ENCODE measurements at places on chromosomes 2 and 18.

- no peak for DNase-seq
Measured at GRCh38 chr2:1497122-1497611, 83.9 kb downstream of the TPO start.

GRCh38 chr2:231117922-231118613, 6.8 kb downstream of the HTR2B start:
- DNase-seq = no peak

GRCh38 chr2:74441690-74442482, at the start of gene RTKN:
TSS of gene RTKN (minus strand) at chr2:74441937. CDS start at chr2:74441816, 121 bp downstream.
- no peak for DNase-seq

DNA sequence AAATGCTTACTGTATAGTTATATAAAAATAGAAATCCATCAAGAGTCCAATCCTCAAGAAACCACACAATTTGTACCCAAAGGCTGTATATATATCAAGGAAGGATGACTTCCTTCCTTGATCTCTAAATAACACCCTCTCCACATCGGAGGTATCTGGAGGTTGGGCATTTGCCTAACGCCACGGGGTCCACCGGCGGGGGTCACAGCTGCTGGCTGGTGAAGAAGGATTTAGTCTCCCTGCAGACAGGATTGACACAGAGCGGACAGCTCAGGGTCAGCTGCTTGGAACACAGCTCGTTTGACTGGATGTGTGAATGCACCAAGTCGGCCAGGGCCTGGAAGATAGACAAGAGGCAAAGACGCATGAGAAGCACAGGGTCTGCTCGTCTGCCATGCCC, 36.0 kb downstream of the FECH start:
- no peak for DNase-seq

DNA sequence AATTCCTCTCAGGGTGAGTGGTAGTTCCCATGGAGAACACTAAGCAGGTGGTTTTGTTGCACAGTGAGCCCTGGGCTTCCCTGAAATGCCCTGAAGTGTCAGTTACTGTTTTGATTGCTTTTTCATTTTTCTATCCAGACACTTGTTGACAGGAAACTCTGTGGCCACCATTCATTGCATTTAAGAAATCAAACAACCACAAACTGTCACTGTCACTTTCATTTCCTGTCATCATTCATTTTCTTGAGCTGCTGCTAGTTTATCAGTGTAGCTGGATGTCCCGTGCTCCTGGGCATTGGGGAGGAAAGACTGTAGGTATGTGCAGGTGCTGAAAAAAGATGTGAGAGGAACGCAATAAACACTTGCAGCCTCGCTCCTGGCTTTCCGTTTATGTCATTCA, 891.6 kb upstream of the ZEB2 start:
- DNase-seq = no peak

DNA sequence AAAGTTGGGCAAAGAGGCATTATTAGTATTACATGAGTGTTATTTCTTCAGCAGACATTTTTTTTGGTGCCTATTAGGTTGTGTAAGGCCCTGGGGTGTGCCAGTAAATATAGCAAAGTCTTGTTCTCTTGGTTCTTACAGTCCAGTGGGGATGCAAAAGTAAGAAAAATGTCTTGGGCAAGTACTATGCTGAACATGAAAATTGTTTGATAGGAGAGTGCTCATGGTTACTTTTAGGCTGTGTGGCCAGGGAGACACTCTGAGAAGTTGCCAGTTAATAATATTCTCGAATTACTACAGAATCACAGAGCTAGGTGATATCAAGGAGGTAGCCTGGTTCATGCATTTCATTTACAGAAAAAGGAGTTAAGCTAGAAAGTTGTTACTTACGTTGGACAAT, 1.9 kb downstream of the AGFG1 start:
- no peak for DNase-seq

DNA sequence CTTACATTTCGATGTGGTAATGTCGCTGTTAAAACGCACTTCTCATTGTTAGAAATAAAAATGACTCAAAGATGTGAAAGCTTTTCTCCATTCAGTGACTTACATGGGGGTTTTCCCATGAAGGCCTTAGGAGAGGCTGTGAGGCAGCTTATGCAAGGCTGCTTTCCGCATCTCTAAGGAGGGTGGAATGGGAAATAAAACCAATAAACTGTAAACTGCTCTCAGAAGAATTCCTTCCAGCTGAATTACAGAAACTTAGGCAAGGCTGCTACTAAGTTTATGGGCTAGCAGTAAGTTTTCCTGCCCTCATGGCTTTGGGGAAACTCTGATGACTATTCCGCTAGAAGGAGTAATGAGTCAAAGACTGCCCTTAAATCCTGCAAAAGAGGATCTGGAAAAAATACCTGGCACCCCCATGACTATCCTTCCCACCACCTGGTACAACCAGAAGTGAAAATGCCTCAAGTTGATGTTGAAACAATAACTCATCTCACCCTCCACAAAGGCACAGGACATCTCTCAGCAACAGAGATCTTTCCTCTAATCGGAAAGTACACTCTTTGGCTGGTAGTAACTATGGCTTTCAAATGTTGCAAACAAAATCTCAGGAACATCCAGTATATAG, 97.7 kb upstream of the SMAD7 start:
- no peak for DNase-seq

- no peak for DNase-seq
Measured at GRCh38 chr2:241708879-241709278, 7.0 kb downstream of the ING5 start.

- no peak for DNase-seq
Measured at GRCh38 chr2:241053576-241054251, 48.4 kb downstream of the MTERF4 start.

GRCh38 chr2:74779587-74780135, 54.3 kb upstream of the HK2 start:
- no peak for DNase-seq

- DNase-seq = no peak
Measured at GRCh38 chr2:141125432-141125831, 1005.4 kb downstream of the LRP1B start.

DNA sequence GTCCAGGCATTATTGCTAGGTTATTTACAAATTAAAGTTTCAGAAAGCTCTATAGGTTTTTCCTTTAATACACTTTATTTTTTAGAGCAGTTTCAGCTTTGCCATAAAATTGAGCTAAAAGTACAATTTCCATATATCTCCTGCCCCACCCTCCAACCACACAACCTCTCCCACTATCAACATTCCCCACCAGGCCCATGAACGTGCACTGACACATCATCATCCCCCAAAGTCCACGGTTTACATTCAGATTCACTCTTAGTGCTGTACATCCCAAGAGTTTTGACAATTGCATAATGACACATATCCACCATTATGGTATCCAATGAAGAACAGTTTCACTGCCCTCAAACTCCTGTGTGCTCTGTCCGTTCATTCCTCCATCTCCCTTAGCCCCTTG, 139.4 kb downstream of the NBAS start:
- DNase-seq = no peak

- DNase-seq = no peak
Measured at GRCh38 chr18:48547531-48547981, 8.7 kb downstream of the CTIF start.

DNA sequence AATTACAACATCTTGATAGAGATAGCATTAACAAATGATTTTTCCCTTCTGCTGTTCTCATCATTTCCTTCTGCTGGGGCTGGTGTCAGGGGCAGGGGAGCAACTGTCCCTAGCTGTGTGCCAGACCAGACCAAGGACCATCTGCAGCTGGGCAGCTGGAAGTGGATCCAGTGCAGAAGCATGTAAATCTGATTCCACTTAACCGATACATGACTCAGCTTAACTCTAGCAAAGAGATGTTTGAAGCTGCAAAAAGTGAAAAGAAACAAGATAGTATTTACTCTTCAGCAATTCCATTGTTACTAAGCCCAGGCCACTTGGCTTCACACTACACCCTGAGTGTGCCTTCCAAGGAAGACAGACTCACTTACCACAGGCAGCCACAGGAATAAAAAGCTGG, 151.1 kb downstream of the GALNT1 start:
- DNase-seq = no peak

DNA sequence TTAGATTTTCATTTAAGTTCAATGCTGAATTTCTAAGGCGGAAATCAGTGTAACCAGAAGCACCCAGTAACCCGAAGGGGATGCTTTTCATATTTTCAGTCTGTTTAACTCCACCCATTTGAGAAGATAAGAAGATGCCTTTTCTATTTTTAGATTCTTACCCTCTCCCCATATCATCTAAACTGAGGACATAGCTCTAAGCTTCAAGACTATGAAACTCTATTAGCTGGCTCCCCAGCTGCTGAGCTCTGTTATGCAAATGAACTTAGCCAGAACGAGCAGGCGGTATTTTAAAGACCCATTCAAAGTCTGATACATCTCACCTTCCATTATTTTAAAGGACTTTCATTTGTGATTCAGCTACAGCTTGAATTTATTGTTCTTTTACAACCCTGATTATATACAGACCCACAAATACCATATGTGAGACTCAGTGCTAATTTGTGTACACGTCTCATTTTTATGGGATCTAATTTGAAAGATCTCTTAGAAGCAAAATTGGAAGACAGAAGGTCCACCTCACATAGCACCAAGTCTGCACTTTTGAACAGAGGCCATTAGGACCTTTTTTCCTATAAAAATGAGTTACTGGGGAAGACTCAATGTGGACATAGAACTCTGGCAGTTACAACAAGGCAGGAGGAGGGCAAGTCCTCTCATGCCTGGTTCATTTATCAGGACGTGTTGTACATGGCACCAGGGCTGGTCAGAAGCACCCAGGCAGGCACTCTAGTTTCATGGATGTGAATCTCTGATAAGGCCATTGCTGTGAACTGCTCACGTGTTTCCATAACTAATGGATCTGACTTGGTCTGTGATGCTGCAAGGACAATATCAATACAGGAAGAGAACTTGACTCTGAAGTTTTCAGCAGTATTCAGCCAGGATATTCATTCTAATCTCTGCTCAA, 16.3 kb downstream of the CDC42EP3 start:
- no peak for DNase-seq

- no peak for DNase-seq
Measured at GRCh38 chr18:8757396-8757997, 52.1 kb downstream of the MTCL1 start.

DNA sequence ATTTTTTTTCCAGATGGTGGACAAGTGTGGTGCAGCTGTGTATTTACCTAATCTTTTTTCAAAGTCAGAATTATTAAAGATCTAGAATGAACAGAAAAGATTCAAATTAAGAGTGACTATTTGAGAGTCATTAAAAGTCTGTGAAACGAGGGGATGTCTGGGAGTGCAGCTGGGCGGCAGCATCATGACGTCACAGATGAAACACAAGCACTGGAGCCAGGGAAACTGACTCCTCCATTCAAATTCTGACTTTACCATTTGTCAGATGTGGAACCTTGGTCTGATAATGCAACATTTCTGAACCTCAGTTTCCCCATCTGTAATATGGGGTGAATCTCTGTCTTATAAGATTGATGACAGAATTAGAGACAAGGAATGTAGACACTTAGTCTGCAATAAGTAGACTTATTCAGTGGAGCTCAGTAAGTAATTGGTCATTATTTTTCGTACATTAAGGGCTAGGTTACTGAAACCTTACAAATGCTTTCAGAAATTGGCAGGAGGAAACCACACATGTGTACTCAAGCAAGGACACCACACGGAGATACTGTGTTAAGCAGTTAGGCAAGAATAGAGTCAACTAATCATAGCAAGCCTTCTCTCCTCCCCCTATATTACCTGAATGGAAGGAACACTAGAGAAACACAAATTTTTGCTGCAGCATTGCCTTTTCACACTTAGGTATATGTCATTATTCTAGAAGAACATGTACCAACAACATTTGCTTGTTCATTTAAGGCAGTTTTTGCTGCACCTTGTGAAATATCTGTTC, 27.8 kb upstream of the CXXC1 start:
- DNase-seq = no peak

DNA sequence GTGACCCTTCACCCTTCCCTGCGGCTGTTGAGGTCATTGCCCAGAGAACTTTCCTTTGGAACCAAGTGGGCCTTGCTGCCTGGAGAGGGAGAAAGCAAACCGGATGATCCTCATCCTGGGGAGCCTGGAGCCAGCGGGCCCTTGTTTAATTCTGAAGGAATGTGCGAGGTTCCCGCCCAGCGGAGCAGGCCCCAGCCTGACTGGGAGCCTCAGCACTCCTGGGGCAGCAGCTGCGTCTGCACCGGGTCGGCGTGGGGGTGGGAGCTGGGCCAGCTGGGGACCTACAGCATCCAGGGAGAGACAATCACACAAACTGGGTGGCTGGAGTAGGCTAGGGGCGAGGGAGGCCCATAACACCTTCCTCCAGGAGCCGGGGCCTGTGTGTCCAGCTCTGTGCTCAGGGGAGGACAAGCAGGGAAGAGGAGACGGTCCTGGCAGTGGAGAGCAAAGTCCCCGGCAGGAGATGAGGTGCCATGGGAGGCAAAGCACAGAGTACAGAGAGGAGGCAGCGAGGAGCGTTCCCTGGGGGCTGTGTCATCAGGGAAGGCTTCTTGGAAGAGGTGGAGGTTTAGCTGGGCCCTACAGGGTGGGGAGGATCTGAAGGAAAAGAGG, 61.9 kb upstream of the HAAO start:
- no peak for DNase-seq

- DNase-seq = no peak
Measured at GRCh38 chr2:75246441-75247167, 47.3 kb upstream of the TACR1 start.

DNA sequence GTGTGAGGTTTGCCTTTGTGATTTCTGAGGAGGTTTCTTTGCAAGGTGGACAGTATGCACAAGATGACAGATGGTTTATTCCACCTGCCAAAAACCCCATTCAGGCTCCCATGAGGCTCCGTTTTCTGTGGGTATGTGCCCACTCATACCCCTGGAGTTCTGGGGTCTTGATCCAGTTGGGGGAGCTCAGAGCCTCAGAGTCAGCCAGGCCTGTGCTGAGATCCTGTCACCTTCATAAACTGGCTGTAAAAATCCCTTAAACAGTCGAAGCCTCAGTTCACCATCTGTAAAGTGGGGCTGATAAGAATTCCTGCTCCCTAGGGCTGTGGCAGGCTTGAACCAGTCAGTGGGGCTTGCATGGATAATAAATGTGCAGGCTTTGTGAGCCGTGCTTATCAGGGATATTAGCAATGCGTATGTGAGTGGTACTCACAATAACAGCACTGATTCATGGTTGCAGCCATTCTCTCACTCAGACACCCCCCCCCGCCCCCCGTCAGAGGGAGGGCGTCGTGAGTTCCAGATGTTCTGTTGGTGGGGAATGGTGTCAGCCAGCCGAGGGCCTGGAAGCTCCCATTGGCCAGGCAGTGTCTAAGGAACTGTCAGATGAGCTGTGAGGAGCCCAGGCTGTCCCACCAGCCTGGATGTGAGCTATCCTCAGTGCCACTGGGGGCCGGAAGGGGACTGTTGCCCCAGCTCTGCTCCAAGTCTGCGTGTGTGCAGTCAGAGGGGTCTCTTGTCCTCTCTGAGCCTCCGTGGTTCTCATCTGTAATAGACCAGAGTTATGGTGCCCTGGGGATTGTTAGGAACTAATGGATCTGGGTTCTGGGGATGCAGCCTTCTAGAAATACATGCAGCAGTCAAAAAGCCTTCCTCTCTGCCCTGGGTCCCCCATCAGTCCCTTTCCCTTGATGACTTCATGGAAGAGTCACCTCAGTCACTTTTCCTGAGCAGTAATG, 51.7 kb downstream of the KCNIP3 start:
- no peak for DNase-seq

- no peak for DNase-seq
Measured at GRCh38 chr2:69693059-69693774, 48.7 kb upstream of the ANXA4 start.

- no peak for DNase-seq
Measured at GRCh38 chr18:44946529-44947113, 265.9 kb downstream of the SETBP1 start.

Measured in C1 segment of cervical spinal cord (tissue), 14 donors.